Effector CD4-positive, alpha-beta T cell (primary cell): ENCODE measurements at places on chromosomes 6 and 20.
A peak's percentile ranks its signal among the peaks of the same experiment; 100 is the strongest.

- DNase-seq: no peak
Measured at GRCh38 chr6:163229050-163229449, 185.5 kb upstream of the QKI start.

DNA sequence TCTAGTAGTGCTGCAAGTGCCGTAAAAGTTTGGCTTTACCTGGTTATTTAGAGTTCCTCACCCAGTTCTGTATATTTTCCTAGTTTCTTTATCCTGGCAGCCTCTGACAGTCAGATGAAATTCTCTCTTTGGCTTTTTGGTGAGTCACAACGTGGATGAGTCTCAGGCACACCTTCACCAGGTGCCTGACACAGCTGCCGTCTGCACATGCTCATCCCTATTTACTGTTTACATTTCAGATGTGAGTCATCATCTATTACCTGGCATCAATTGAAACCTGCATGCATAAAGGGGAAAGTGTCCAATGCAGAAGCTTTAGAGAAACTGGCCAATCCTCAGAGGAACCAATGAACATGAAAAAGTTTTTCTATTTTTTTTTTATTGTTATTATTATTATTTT, 33.3 kb upstream of the ADGRF4 start:
- no peak for DNase-seq

DNA sequence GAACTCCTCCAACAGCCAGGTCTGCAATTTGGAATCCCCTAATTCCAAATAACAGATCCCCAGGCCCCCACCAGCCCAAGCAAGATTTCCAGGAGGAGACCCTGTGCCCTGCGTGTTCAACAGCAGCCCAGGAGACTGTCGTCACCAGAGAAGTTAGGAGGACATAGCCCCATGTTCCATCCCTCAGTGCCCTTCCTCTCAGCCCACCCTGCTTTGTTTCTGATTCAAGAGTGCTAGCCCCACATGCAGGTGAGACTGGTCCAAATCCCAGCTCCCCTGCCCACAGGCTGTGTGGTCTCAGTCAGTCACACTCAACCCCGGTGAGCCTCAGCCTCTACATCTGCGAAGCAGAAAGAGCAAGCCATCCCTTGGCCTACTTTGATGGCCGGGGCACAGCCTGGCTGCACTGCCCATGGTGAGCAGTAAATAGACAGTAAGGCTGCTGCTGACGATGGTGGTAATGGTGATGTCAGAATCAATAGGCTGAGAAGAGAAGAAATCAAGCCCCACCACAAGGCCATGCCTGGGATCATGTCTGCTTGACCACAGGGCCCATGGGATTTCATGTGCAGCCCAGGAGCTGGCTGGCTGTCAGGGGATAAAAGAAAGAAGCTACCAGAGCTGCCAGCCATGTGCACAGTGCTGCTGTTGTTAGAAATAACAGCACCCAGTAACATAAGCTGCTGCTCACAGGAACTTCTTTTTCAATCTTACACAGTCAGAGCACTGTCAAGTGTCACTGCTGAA, 51.5 kb upstream of the NXT1 start:
- DNase-seq: no peak

DNA sequence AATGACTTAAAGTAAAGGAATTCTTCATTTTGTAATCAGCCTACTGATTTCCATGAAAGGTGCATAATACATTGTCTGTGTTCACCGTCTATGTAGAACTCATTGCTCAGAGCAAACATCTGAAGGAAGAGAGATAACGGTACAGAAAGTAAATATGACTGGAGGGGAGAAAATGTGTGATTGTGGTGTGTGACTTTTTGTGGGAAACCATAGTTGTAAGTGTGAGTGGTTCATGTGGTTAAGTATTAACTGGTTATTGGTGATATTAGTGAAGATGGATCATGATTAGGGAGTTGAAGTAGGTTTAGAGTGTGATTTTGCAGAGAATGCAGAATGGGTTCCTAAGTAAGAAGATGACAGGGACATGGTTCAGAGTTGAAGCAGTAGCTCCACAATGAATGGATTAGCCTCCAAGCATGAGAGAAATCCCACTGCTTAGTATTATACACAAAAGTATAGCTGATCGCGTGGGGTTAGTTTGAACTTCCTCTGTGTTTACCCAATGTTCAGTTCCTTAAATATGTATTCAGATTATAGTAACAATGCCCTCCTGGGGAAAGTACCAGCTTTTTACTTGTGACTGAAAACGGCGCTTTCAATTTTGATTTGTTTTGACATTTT, 368.9 kb downstream of the UTRN start:
- DNase-seq: no peak

DNA sequence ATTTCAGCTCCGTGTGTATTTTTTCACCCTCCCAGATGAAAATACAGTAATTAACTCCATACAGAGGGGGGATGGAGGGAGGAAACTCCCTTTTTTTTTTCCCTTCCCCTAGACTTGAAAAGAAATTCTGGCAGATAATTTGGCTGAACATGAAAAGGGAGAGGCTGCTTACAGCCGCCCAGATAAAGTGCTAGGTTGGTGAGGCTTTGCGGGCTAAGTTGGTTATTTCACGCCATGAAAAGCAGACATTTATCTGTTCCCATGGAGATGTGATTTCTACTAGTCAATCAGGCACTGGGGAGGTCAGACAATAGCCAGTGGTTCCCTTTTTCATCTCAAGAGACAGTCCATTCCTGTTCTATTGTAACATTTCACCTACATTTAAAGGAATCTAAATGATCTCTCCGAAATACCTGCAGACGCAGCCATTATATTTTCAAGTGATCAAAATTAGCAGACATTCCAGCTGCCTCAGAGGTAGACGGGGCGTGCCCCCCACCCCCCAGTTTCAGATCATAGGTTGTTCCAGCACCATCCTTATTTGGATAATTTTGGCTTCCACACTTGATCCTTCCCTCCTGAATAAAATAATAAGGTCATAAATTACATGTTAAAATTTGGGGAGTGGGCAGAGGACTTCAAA, 143.9 kb upstream of the ZNF217 start:
- DNase-seq: no peak

DNA sequence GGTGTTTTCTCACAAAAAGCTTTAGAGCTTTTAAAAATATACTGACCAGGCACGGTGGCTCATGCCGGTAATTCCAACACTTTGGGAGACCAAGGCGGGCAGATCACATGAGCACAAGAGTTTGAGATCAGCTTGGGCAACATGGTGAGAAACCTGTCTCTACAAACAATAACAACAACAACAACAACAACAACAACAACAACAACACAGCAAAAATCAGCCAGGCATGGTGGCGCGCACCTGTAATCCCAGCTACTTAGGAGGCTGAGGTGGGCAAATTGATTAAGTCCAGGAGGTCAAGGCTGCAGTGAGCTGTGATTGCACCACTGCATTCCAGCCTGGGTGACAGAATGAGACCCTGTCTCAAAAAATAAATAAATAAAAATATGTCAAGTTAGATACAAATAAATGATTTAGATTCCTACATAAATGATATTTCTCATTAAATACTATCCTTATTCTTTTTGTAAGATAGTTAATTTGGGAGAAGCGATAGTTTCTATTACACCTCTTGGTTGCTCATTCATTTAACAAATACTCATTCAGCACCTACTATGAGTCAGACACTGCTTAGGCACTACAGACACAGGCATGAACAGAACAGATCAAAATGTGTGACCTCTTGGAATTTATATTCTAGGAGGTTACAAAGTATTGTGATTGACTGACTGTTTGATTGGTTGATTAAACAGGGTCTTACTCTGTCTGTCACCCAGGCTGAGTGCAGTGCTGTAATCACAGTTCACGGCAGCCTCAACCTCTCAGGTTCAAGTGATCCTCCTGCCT, 83.5 kb upstream of the BEND3 start:
- DNase-seq: no peak

- no peak for DNase-seq
Measured at GRCh38 chr6:17866876-17867444, 120.5 kb downstream of the KIF13A start.

DNA sequence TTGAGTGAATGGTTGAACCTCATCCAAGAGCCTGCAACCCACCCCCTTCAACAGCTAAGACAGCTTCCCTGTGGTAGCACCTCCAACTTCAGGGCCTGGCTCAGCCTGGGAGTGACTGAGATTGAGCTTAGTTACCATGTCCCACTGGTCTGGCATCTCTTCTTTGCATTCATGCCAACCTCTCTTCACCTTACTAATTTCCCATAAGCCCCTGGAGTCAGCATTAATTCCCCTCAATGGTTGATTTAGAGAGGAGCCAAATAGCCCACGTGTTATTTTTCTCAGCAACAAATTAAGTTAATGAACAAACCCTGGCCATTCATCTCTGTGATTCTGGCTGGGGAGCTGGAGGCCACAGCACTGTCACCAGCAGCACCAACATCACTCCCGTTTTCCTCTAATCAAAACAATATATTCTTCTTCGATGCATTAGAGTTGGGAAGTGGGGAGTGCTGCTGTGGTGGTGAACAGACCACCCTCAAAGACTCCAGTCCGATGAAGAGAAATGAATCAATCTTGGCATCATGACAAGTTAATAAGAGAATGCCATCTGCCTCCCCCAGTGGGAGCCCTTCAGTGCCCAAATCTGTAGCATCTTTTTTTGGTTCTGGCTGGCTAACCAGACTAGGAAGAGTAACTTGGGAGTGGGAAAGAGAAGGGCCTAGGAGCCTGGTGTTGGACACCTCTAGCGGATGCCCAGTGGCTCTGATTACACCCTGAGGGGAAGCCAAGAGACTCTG, 316.9 kb upstream of the RNF24 start:
- DNase-seq: no peak

DNA sequence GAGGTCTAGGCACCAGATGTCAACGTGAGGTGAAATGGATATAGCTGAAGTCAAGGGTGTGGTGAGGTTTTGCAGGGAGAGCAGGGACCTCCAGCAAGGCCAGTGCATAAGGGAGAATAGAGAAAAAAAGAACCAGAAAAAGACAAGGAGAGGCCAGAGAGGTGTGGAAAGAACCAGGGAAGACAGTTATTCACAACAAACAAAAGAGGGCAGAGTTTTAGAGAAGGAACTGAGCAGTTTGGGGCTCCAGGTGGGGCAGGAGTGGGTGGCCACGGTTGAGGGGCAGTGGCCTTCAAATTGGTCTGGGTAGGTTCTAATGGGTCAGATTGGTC, 11.6 kb upstream of the NQO2 start:
- DNase-seq: no peak

DNA sequence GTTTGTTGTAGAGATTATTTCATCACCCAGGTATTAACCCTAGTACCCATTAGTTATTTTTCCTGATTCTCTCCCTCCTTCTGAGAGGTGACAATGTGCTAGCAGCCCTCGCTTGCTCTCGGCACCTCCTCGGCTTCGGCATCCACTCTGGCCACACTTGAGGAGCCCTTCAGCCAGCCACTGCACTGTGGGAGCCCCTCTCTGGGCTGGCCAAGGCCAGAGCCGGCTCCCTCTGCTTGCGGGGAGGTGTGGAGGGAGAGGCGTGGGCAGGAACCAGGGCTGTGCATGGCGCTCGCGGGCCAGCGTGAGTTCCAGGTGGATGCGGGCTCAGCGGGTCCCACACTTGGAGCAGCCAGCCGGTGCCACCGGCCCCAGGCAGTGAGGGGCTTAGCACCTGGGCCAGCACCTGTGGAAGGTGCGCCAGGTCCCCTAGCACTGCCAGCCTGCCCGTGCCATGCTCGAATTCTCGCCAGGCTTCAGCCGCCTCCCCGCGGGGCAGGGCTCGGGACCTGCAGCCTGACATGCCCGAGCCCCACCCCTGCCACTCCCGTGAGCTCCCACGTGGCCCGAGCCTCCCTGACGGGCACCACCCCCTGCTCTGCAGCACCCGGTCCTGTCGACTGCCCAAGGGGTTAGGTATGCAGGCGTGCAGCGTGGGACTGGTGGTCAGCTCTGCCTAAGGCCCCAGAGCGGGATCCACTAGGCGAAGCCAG, 221.9 kb downstream of the WDR27 start:
- DNase-seq: no peak

GRCh38 chr6:74409447-74409846, 713.4 kb downstream of the CD109 start:
- no peak for DNase-seq

- no peak for DNase-seq
Measured at GRCh38 chr6:137776786-137777686, 90.0 kb upstream of the TNFAIP3 start.

DNA sequence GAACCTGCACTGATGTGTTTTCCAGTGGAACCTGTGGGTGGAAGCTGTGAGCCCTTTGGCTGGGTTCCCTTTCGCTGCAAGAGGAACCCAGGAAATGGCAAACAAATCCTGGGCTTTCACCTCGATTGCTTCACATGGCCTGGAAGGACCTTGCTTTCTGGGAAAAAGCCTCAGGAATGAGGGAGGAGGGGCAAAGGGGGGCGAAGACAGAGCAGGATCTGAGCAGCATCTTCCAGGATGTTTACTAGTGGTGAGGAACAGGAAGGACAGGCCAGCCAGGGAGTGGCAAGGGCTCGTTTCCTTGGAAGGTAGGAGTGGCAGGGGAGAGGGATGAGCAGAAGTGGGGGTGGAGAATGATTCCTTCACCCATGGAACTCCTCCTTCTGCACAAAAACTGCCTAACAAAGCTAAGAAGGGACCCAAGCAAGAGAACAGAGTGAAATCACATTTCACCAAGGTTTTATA, 5.9 kb downstream of the SLC2A10 start:
- no peak for DNase-seq

DNA sequence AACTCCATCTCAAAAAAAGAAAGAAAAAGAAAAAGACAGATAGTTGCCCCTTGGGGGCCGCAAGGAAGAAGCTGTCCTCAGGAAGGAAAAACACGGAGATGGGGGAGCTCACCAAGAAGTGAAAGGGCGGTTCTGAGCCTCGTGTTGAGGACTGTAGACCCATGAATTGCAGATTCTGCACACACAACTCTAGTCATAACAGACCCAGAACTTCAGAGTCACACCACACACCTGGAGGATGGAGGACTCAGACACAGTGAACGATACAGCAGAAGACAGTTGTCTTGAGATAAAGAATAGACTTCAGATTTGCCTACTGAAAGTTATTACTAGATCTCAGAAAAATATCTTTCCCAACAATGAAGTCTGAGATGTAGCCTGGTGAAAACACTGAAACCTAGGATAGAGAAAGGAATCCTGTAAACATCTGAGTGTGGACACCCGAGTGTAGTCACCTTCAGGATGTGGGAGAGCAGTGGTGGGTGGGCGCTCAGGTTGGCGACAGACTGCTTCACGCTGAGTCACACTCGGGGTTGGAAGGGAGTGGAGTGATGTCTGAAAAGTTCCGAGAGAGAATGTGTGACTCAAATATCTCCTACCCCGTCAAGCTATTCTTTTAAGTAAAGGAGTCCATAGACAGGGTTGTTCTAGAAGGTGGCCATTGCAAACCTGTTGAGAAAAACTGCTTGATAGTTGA, 88.1 kb downstream of the MAP3K4 start:
- DNase-seq: peak; percentile 30

GRCh38 chr6:39840781-39841180, 48.6 kb downstream of the DAAM2 start:
- DNase-seq: no peak
